ENCODE measurements at places on chromosomes 6 and 20.

GRCh38 chr20:60497298-60498035 is 539.2 kb downstream of the CDH26 start:
- no peak for DNase-seq

DNA sequence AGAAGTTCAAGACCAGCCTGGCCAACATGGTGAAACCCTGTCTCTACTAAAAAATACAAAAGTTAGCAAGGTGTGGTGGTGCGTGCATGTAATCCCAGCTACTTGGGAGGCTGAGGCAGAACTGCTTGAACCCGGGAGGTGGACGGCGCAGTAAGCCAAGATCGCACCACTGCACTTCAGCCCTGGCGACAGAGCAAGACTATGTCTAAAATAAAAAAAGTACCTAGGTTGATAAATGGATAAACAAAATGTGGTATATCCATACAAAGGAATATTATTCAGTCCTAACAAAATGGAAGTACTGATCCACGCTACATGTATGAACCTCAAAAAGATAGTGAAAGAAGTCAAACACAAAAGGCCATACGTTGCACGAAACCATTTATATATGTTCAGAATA is 1.2 kb upstream of the RPF2 start:
- DNase-seq, result no peak

GRCh38 chr20:23148731-23149570 is 62.8 kb upstream of the CD93 start:
- DNase-seq, result no peak

DNA sequence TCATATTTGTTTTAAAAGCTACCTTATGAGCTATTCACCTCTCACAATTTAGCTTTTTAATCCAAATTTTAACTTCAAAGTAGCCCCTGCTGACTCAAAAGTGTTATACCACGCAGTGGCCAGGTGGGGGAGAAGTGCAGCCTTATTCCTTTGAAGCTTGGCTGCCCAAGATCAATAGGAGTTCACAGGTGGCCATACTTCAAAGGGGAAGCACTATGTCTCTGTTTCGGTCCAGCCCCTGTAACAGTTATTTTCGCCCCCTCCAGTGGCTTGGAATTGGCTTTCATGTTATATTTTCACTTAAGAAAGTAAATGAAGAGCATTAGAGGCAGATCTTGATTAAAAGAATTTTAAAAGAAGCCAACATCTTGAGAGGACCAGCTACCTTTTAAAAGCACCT is 608.4 kb downstream of the EPHA7 start:
- DNase-seq, result peak; percentile 20

GRCh38 chr6:7196019-7196402 is 88.2 kb downstream of the RREB1 start:
- peak; percentile 30 for DNase-seq

GRCh38 chr6:31272436-31272835 is 544 bp upstream of the HLA-C start:
- DNase-seq, result no peak

GRCh38 chr20:51400051-51400926 is 142.2 kb downstream of the NFATC2 start:
- DNase-seq, result peak; percentile 81

DNA sequence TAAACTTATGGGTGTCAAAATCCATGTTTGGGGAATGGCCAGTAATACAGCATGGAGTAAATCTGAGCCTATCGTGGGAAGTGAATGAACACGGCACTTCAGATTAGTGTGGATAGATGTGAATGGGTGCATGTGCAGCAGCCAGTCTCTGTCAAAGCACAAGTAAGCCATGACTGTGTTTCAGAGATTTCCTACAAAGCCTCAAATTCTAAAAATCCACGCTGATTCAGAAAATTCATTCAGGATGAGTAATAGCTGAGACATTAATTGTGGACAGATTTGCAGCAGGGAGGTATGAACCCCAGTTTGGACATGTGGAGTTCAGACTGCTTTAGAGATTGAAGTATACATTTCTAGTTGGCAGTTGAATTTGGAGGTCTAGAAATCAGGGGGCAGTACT is 115.1 kb downstream of the QKI start:
- no peak for DNase-seq

DNA sequence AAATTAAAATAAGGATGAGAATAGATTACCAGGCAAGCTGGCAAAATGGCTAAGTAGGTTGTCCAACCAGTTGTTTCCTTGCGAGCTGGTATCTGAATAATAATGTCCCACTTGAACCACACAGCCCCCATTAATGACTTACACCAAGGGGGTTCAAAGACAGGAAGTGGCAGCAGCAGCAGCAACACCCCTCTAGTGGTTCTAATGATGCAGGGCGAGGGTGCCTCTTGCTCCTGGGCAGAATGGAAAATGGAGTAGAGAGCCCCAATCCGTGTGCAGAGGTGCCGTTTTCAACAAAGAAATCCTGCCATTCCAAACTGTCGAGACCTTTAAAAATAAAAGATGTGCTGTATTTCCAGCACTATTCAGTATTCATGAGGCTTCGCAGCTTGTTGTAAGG is 218.1 kb downstream of the TSHZ2 start:
- DNase-seq, result no peak

GRCh38 chr6:96787846-96788580 is 49.3 kb downstream of the GPR63 start:
- no peak for DNase-seq

DNA sequence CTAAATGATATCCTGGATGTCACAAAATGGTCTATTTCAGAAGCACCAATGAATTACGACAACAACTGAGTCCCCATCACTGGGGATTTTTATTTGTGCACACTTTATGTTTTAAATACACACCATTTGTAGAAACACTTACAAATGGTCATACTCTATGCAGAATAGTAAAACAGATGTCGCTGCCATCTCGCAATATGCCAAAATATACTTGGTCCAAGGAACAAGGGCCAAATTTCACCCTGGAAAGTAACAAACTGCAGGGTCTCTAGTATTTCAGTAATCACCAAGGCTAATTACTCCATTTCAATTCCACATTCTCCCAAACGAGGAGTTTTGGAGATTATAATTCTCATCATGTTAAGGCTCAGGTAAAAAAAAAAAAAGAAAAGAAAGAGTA is 215.2 kb downstream of the LMBRD1 start:
- DNase-seq, result no peak

DNA sequence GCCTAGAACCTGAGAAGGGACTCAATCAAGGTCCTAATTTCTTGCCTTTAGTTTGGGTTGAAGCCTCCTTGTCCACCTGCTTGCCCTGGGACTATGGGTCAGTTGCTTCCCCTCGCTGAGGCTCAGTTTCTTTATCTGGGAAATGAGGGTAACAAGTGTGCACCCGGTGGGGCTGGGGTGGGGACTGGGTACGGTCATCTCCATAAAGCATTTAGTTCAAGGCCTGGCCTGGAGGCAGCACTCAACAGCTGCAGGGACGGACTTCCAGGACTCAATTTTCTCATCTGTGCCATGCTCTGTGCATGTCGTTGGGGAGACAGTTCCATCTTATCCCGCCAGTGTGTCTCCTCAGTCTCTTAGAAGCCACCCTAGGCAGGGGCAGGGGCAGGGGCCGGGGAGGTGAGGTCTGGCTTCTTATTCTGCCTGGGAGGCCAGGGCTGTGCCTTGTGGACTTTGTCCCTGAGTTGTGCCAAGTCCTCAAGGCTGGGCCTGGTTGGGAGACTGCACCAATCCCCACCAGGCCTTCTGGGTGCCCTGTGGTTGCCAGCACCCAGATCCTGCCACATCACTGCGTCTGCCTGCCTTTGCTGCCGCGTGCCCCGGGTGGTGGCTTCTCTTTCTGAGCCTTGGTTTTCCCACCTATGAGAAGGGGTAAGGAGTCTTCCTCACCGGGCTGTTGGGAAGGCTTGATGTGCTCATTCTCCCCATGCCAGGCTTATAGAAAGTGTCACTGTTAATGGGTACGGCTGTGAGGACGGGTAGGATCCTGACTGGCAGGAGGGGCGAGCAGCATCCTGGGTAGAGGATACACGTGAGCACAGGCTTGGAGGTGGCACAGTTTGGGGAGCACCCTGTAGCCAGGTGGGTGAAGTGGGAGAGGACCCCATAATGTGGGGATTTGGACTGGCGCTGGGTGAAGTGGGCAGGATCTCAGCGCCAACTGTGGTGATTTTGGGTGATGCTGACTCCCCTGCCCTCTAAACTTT is 8.6 kb downstream of the SRC start:
- DNase-seq, result no peak

DNA sequence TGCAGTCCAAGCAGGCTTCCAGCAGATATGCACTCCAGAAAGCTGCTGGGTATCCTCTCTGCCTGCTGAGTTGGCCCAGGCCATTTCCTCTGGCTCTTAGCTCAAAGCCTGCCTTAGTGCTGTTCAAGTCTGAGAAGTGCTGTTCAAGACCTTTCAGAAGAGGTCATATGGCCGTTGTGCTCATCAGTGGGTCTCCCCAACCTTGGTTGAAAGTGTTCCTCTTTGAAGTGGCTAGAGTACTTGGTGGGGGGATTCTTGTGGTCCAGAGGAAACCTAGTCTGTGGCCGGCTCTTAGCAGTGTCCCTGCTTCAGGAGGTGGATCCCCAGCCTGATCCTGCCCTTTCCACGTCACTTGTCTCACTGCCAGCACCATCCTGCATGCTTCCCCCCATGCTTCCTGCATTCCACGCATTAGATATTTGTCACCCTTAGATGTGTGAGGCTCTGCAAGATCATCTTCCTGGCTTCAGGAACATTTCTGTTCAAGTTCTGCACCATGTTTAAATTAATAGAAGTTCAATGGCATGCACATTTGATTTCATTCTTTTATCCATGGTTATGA is 105.0 kb downstream of the FIG4 start:
- no peak for DNase-seq

DNA sequence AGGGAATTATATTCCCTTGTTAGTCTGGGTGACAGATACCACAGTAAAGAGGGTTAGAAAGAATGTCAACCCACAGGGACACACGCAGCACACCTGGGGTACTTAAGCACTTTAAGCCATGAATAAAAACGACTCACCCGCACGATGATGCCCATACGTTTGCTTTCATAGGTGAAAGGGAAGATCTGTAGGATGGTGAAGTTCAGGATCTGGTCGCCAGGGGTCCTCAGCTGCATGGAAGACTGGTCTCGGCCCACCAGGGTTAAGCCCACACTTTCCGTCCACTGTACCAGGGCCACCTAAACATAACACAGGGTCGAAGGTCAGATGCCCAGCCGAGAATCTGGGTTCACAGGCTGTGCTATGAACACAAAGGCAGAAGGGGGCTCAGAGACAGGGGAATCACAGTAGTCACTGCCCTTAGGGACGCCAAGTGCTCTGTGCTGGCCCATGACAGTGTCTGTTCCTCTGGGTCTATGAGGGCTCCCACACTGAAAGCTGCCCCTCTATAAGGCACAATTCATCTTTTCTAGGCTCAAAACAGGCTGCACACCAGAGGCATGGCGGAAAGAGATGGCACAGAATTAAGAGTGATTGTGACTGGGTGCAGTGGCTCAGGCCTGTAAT is 96.8 kb upstream of the NFATC2 start:
- DNase-seq, result peak; percentile 64

DNA sequence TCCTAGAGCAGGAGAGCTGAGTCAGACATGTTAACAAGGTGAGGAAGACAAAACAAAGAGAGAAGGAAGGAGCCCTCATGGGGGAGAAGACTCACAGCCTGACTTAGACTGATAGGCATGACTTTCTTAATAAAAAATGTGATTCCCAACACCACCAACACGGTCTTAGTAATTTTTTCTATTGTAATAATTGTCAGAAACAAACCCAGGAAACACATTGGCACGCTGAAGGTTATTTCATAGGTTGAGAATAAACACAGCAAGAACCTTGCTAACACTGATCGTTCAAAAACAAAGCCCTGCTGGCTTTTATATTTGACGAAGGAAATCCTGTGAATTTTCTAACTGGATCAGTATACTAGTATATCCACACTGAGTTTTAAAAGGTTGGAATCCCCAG is 286.8 kb downstream of the HACE1 start:
- DNase-seq, result no peak

DNA sequence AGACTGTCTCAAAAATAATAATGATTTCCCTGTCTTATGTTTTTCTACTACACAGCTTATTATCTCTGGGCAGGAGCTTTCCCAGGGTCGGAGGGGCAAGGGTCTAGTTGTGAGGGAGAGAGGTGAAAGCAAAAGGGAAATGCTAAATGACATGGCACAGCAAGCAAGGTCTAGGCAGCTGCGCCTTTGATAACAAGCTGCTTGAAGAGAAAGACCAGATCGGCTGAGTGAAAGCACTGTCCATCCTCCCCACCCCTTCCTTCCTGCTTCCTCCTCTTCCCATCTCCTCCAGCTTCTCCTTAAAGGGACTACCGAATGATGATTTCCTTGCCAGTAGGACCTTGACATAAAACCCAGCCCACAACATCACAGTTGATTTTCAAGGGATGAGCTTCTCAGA is 158.1 kb upstream of the AKAP12 start:
- DNase-seq, result no peak

- DNase-seq, result no peak
Observed at GRCh38 chr6:70667256-70667710, 400 bp upstream of the SMAP1 start.

- DNase-seq, result no peak
Observed at GRCh38 chr6:150088481-150089154, 19.7 kb upstream of the ULBP3 start.

GRCh38 chr20:35021063-35021462 is 65.4 kb downstream of the MYH7B start:
- DNase-seq, result no peak

Data from activated naive CD4-positive, alpha-beta T cell treated with anti-CD3 and anti-CD28 coated beads, Interleukin-2, amount 10 ng/mL, durations not matched to agents 7 days and 5 days (primary cell).